Right renal pelvis (tissue), 4 donors: ENCODE measurements at places on chromosomes 6 and 20.
A peak's percentile ranks its signal among the peaks of the same experiment; 100 is the strongest.

DNA sequence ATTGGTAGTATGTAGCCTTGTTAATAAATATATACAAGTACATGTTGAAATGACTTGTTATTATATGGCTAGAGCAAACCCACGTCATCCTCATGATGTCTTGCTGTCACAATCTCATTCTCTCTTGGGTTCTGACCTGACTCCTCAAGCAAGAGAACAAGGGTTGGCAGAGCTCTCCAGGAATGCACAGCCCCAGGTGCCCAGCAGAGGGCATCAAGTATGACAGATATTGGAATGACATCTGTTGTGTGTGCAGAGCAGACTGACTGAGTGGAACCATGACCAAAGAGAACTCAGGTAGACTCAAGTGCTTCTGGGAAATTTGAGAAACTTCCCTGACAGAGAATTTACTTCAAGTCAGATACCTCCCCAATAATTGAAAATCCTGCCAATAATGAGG lies 90.6 kb downstream of the PAX1 start:
- no peak for DNase-seq

DNA sequence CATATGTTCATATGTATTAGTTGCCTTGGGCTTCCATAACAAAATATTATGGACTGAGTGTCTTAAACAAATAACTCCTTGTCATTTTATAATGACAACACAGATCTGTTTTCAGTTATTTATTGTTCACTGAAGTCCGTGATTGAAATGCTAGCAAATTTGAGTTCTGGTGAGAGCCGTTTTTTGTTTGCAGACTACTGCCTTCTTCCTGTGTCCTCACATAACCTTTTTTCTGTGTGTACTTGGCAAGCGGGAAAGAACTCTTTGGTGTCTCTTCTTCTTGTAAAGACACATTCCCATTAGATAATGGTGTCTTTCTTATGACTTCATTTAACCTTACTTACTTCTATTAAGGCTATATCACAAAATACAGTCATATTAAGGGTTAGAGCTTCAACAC lies 482.9 kb upstream of the EYS start:
- DNase-seq, result no peak

GRCh38 chr6:41405941-41406727 lies 70.7 kb downstream of the NCR2 start:
- DNase-seq, result no peak

- no peak for DNase-seq
Observed at GRCh38 chr20:16337707-16338106, 235.5 kb downstream of the KIF16B start.

- no peak for DNase-seq
Observed at GRCh38 chr20:12289465-12289864, 371.8 kb downstream of the BTBD3 start.

GRCh38 chr6:497258-497657 lies 105.7 kb downstream of the IRF4 start:
- DNase-seq, result no peak

GRCh38 chr6:109079981-109080380 lies 14.7 kb downstream of the SESN1 start:
- no peak for DNase-seq

DNA sequence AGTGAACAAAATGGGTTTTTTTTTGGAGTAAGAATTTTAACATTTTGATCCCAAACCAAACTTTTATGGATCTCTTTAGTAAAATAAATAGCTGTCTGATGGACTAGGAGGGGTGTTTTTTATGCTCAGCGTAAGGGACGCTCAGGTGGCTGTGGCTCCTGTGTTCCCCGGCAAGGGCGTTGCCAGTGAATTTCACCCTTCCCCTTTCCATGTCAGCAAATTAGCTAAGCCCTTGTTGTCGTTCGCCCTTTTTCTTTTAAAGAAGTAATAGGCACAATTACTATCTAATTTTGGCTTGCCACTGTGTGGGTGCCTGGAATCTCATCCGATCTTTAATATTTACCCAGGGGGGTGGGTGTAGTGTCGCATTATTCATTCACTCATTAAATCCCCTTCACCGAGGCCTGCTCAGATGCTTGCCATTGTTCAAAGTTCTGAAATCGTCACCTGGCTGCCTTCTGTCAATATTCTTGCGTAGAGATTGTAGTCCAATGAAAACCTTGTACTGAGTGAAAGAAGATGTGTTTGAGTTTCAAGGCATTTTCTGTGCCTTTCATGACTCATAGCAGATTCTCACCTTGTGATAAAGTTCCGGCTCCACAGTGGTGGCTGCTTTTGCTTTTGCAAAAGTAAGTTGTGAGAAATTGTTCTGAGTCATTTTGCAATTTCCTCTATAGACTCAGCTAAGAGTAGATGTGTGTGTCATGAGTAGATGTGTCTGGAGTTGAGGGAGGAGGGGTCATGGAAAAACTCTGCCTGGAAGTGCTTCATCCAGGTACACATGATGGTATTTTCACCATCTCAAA lies 40.0 kb upstream of the CLDN20 start:
- no peak for DNase-seq

DNA sequence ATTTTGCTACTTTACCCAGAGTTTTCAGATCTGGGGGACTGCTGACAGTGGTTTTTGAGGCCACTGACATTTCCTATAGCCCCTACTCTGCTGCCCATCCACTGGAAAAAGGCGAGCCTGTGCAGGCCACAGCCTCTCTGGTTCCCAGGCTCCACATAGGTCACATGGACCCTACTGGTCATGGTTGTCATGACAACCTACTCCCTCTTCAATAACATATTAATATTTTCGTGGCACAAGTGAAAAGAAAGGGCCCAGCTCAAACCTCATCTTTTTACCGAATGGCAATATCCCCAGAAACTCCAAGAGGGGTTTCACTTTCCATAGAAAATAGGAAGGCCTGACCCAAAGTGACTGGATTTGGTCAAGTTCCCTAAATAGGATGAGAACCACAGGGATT lies 11.0 kb upstream of the FOXO3 start:
- DNase-seq, result no peak

GRCh38 chr20:58192567-58192966 lies 35.9 kb downstream of the ANKRD60 start:
- DNase-seq, result no peak

DNA sequence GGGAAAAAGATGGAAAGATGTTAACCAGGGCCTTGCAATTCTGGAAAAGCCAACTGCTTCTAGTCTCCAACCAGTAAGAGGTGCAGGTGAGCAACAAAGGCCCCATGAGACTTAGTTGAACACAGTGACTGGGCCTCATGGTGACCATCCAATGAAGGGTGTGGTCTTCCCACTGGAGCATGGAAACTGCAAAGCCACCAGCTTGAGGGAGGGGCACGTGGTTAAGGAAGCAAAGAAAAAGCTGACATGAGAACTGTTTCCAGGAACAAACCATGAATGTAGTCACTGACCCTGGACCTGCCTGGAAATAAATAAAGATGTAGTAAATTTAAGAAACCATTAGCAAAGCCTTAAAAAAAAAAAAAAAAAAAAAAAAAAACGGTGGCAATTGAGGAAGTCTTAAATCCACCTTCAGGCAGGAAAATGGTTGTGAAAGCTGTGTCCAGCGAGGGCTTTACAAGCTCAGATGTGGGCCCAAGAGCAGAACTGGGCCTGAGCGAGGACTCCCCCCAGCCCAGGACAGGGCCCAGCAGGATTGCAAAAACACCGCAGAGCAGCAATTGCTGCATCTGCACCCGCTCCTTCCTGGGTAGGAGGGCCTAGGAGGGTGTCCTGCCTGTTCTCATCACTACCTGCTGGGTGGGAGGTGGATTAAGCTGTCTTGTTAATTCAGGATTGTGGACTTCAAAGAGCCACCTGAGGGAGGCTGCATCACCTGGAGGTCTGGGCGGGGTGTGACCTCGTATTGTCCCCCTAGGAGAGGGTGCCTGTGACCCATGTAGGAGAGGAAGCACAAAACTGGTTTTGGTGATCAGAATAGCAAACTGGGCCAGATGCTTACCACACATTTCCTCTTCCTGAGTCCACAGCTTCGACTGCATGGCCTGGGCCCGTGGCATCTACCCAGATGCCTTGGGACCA lies 10.3 kb downstream of the GFRA4 start:
- DNase-seq, result no peak

- DNase-seq, result no peak
Observed at GRCh38 chr20:35116258-35116657, 23.7 kb upstream of the TRPC4AP start.

DNA sequence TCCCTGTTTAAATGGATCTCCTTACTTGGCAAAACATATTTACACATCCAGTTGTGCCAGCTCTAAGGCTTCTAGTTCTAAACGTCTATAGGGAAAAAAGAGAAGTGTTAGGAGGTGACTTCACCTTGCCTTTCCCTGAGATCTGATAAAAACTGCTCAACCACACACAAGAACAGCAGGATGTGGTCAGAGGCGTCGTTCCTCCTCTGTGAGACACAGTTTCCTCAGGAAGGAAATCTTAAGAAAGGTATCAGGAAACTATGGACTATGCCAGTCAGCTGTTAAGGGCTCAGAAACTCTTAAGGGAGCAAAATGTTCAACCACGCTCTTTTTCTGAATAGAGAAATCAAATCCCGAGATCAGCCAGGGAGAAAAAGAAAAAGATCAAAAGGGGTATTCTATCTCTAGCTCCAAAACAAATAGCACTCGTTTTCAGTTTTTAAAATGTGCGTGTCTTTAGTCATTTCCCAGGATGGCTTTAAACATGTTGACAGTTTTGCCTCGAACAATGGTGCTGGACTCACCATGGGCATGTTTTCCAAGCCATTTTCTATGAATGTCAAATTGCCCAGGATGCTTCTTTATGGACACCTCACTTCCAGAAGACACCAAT lies 154.5 kb downstream of the HACE1 start:
- DNase-seq, result no peak

DNA sequence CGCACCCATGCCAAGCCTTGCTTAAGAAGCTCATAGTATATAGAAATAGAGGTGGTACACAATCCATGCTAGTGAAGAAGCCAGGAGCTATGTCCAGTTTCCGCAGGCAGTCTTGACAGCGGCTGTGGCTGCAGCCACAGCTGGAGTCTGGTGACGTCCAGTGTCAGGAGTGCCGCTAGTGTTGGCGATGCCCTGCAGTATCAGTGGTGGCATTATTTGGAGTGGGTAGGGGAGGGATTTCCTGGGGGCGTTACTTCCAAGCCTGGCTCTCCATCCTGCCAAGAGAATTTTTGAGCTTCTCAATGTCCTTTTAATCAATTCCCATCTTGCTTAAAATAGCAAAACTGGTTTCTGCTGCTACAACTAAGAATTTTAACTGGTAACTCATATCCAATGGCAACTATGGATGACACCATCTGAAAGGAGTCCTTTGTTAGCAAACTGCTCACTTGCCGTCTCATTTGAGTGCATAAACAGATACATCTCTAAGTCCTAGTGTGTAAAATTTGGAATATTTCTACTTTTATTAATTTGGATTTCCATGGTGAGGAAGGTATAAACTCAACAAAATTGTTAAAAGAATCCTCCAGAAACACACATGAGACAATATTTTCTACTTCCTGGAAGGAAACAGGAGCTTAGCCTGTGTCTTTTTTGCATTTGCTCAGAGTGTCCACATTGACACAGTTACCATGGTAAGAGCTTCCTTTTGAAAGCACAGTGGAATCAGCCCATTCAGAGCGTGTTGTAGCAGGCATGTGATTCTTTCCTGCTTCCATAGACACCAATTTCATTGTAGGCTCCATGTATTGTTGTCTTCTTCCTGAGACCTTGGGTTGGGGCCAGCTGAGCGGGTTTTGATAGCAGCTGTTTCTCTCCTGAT lies 44.6 kb upstream of the PXDC1 start:
- no peak for DNase-seq

DNA sequence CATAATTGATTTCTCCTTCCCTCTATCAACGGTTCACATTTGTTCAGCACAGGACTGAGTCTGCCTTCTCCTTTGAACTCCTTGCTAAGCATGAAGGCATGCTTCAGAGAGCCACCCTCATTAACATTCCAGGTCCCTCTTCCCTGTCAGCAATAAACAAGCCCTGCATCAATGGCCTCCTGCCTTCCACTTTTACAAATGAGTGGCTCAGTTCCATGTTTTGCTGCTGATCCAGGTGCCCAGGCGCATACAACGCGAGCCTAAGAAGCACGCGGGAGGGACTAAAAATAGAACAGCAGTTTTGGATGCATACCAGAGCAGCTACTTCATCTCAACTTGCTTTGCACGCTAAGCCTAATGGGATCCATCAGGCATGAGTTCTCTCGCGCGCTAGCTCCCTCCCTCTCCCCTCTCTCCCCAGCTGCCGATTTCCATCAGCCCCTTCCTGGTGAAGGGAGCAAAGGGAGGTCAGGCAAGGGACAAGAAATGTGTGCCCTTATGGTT lies 53.4 kb downstream of the TRAF3IP2 start:
- DNase-seq, result peak; percentile 91

DNA sequence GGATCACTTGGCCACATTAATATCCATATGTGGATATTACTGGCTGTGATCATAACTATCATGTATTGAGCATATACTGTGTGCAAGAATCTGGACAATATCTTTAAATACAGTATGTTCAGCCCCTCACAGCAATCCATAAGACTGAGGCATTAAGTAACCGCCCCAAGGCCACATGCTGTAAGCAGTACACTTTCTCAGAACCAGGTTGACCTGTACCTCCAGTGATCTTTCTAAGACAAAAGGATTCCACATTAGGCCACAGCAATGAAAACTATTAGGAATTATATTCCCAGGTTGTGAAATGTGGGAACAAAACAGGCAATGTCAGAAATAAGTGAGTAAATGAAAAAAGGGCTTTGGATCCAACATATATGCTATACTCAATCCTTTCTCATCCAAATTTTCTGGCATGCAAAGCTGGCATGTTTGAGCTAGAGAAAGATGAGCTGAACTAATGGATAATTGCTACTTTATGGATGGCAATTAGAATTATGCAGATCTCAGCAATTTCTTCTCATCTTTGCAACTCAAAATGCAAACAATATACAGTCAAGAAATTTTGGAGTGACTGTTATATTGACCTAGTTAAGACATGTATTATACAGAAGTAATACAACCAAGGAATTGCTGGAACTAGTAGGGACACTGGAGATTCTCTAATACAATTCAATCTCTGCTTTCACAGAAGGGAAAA lies 86.9 kb downstream of the KIF6 start:
- no peak for DNase-seq

DNA sequence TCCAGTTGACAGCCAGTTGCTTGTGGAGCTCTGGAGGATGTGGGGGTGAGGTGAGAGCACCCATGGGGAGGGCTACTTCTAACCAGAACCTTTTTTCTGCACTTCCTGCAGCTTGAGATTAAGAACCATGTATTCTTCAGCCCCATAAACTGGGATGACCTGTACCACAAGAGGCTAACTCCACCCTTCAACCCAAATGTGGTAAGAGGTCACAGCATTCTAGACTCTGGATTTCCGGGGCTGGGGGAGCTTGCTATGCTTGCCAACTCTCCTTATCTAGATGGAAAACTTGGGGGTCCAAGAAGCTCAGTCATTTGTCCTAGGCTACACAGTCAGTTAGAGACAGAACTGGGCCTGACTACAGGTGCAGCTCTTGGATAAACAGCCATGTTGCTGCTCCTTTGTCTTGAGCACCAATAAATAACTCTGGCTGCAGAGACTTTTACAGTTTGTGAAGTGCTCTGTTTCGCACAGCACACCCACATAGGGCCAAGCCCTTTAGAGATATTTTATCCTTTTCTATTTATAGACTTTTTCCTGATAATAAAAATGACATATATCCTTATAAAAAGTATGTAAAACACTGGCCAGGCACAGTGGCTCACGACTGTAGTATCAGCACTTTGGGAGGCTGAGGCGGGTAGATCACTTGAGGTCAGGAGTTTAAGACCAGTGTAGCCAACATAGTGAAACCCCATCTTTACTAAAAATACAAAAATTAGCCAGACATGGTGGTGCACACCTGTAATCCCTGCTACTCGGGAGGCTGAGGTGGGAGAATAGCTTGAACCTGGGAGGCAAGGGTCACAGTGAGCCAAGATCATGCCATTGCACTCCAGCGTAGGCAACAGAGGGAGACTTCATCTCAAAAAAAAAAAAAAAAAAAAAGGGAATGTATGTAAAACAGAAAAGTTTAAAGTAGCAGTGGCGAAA lies 10.6 kb upstream of the IFT52 start:
- no peak for DNase-seq
